ENCODE measurements at places on chromosomes 11 and 22.

DNA sequence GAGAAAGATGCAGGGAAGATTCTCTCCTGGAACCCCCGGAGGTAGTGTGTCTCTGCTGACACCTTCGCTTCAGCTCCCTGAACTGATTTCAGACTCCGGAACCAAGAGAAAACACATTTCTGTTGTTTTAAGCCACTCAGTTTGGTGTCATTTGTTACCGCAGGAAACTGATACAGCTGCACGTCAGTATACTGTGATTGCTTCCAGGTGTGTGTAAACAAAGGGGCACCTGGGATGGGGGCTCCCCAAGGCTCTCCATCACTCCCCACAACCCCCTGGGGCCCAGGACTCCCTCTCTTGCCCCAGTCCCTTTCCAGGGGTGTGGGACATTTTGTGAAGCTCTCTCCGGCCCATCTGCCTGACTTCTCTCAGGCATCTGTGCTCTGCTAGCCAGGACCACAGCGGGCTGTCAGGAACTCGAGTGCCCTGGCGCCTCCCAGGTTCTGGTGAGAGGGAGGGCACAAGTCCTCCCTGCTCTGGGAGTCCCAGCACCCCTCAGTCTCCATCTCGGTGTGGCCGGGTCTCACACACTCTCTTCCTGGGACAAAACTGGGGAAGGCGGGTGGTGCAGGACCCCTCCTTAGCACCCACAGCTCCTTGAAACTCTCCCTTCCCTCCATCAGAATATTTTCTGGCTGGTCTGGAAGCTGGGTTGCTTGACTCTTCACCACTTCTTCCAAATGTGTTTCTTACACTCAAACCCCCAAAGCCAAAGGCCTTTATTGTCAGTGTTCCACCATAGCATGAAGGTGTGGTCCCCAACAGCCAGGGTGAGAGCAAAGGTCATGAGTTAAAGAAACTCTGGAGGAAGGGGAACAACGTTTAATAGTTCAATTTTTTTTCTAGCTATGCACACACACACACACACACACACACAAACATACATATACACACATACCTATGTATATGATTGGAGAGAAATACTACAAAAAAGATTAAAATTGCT, 35.0 kb upstream of the TSKU start:
- DNase-seq = no peak

DNA sequence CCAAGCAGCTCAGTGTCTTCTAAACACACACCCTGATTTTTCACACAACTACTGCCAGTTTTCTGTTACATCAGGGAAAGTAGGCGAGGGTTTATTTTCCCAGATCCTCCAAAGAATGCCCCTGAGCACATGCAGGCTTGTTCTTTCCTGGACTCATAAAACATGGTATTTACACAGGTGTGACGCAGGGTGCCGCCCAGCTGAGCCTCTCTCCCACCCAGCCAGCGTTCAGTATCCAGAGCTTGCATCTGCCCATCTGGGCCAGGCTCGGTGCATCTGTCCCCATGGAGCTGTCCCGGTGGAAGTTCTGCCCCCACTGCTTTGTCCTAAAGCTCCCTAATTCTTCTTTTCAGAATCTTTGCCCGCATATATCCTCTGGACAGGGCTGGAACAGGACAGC, 44.8 kb upstream of the ISX start:
- no peak for DNase-seq

DNA sequence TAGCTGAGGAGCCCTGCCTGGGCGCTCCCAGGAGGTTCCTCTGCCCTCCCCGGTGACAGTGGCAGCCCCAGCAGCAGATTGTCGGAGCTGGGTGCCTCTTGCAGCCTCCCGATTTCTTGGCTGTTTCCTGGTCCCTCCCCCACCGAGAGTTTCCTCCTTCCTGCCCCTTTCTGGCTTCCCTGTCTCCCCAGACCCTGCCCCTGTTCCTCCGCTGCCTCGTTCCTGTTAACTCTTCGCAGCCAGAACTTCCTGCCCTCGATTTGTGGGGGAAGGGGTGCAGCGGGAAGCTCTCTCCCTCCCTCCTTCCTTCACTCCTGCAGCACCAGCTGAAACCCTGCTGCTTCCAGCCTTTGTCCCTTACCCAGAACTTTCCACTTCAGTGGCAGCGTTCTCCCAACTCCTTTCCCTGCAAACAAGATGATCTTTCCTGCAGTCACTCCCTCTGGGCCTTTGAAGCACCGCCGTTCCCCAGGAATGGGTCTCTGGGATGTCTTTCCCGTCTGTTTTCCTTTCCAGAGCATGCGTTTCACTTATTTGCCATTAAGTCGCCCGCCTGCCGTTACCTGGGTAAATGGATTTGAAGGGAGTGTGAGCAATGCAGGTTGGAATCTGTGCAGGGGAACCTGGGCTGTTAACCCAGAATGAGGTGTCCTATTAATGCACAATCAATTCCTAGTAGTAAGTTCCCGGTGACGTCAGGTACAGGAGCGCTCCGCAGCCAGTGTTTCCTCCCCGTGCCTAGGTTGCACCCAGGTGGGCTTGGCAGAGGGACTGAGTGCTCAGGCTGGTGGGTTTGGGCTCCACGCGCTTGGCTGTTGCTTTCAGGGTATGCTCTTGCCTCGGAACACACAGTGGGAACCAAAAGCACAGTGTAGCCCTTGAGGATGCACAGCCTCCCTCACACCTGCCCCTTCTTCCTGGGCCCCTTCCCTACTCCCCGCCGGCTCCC, 4.3 kb downstream of the GRK2 start:
- no peak for DNase-seq

- DNase-seq = no peak
Observed at GRCh38 chr11:69721106-69721505, 17.3 kb upstream of the FGF19 start.

GRCh38 chr11:416757-417621, 2.2 kb upstream of the SIGIRR start:
- DNase-seq = no peak

Measured in globus pallidus (tissue), 1 donor.